M059J (cell line): ENCODE measurements at places on chromosomes 7 and 10.

GRCh38 chr10:59704630-59705029 lies 5.0 kb downstream of the SLC16A9 start:
- DNase-seq: no peak

GRCh38 chr10:5618042-5618441 lies 48.4 kb downstream of the ASB13 start:
- no peak for DNase-seq

DNA sequence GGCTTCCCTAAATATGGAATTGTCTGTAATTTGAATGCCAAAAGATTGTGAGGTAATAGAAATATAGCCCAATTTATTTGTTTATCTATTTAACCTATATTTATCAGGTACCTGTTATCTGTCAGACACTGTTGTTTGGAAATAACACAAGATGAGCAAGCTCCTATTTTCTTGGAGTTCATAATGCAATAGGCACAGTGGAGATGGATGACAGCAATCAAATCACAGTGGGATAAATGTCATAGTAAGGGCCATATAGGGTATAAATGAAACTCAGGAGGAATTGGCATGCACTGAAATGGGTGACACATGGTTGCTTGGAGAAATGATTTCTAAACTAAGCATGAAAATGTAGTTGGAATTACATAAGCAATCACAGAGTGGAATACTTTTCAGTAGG lies 761.8 kb upstream of the MBL2 start:
- DNase-seq: no peak

DNA sequence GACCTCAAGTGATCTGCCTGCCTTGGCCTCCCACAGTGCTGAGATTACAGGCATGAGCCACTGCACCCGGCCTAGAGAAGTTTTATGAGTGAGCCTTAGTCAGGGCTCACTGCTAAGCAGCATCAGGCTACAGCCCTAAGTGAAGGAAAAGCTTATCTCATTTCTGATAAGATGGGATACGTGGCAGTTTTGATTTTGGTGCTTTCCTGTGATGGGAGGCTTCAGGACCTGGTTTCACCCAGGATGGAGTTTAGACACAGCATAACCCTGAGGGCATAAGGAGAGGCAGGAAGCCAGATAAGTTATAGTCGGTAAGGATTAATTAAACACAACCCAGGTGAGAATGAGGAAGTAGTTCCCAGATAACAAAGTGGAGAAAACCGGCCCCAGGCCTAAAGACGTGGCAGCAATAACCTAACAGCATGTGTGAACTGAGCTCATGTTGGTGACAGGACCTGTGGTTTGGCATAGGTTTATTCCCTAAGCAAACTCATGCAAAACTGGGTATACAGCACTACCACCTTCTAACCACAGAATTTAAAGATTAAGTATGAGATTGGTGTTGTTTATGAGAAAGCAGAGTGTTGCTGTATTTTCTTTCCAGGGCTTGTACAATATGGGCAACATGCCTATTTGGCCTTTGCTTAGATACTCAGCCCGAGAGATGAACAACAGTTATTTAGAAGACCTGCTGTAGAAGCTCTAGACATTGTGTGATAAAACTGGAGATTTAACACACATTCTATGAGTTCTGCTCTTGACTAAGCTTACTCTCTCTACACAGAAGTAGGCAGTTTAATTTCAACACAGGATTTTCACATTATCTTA lies 119.4 kb downstream of the COL28A1 start:
- peak; percentile 96 for DNase-seq

GRCh38 chr7:84247591-84247990 lies 53.0 kb upstream of the SEMA3A start:
- peak; percentile 75 for DNase-seq

DNA sequence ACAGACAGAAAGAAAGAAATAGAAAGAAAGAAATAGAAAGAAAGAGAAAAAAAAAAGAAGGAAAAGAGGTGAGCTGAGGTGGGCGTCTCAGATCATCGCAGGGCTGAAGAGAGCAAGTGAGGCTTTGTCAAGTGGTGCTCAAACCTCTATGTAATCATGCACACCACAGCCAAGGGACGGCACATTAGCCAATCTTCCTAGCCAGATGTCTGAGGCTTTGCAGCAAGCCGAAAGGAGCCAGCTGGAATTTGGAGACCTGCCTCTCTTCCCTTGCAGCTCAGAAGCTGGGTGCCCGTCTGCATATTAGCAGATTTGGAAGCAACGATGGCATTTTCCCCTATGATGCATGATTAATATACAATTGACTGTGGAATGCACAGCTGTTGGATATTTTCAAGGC lies 52.5 kb downstream of the ADRA2A start:
- DNase-seq: no peak

GRCh38 chr10:84715911-84716310 lies 387.5 kb downstream of the CCSER2 start:
- peak; percentile 18 for DNase-seq

DNA sequence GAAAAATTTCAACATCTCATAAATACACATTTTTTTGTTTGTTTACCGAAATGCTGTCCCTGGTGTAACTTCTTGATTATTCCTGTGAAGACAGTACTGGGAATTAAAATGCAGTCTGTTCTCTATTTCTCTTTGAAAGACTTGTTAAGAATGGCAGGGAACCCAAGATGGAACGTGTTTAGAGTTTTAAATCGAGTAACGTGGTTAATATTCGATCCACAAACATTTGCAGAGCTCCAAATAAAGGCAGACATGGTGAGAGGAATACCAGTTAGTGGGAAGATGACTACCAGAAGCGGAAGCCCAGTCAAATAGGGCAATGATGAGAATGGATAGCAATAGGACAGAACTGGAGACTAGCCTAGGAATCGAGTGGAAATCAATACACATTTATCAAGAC lies 6.7 kb downstream of the PON3 start:
- no peak for DNase-seq

GRCh38 chr10:70472799-70473454 lies 5.6 kb upstream of the PALD1 start:
- no peak for DNase-seq

DNA sequence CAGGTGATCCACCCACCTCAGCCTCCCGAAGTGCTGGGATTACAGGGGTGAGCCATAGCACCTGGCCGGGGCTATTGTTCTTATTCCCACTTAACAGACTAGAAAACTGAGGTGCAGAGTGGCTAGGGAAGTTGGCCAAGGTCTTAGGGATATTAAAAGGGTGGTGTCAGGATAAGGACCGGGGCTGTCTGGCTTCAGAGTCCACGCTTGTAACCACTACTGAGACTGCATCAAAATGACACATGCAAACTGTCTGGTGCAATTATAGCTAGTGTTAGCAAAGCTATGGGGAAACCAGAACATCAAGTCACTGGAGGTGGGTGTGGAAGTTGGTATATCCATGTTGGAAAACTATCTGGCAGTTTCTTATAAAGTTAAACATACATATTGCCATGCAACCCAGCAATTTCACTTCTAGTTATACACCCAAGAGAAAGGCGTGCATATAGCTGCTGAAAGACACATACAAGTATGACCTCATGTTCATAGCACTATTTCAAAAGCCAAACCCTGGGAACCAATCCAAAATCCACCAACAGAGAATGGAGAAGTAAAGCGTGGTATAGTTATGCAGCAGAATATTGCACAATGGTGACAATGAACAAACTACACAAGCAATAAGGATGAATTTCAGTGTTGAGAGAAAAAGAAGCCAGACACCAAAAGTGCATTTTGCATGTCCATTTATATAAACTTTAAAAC lies 33.9 kb upstream of the EEPD1 start:
- DNase-seq: peak; percentile 90

- DNase-seq: peak; percentile 32
Measured at GRCh38 chr10:103890194-103890658, 27.8 kb downstream of the STN1 start.

DNA sequence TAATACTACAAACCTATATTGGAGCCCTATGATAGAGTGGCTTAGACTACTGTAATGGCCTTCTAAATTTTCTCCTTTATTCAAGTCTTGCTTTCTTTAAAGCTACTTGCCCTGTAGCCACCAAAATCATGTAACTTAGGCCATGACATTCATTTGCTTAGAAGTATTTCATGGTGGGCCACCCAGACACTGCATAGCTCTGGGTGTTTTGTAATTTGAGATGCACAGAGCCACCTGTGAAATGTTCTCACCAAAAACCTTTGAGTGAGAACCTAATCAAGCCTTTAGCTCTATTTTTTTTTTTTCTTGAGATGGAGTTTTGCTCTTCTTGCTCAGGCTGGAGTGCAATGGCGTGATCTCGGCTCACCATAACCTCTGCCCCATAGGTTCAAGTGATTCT lies 133.6 kb downstream of the RNF216 start:
- DNase-seq: no peak

- no peak for DNase-seq
Measured at GRCh38 chr7:137844677-137845425, 1.9 kb downstream of the DGKI start.

- DNase-seq: no peak
Measured at GRCh38 chr10:43109671-43110249, 28.5 kb upstream of the CSGALNACT2 start.

- peak; percentile 8 for DNase-seq
Measured at GRCh38 chr7:7772397-7772821, 54.0 kb upstream of the RPA3 start.

- DNase-seq: no peak
Measured at GRCh38 chr10:29056729-29057128, 232.1 kb upstream of the LYZL1 start.
